ENCODE measurements at places on chromosomes 11 and 22. TPM values are rescaled to one million over a fixed set of nuclear protein-coding genes. Genes with fewer than 3 reads are reported as not detected.

- no peak overlapping the region for H3K27ac ChIP-seq
- H3K4me3 ChIP-seq, result no peak overlapping the region
- H3K4me1 ChIP-seq, result no peaks in the 10 kb centered on the region
Measured at GRCh38 chr11:1227551-1228100, 4.8 kb downstream of the MUC5B start.

DNA sequence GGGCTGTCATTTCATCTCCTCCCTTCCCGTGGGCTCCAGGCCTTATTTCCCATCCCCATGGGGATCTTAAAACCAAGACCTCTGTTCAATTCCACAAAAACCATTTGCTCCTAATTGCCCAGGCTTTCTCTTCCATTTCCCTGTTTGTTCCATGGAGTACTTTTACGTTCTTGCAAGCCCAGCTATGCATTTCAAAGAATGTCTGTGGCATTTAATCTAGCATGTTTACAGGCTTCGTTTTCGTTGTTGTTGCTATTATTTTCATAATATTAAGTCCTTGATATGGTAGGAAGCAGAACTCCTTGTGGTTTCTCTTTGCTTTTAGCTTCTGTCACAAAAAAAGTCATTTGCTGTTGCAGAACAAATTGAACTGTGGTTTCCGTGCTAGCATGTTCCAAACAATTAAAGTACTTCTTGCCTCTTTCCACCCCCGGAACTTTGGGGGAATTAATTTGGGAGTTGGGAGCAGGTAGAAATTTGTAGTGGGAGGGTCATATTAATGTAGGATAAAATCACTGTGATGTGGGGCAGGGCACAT lies 68.1 kb upstream of the SLC22A12 start:
- no peak overlapping the region for H3K27ac ChIP-seq
- no peak overlapping the region for H3K4me3 ChIP-seq
- no peaks in the 10 kb centered on the region for H3K27me3 ChIP-seq
- no peaks in the 10 kb centered on the region for H3K4me1 ChIP-seq

DNA sequence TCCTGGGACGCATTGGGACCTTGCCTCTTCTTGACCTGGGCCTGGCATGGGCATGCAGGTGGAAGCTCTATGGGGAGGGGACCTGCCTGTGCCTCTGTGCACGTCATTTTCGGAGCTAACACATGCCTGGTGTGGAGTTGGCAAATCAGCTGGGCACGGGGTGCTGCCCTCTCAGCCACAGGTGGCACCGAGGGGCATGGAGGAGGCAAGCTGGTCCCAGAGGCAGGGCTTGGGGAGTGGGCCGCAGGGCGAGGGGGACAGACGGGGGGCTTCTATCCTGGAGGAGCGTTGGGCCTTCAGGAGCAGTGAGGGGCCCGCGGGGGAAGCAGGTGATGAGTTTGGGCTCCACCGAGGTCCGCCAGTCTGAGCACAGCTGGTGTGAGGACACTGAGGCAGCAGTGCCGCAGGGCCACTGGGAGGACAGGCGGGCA lies 362.0 kb downstream of the TBC1D22A start:
- H3K4me3 ChIP-seq, result no peak overlapping the region
- no peaks in the 10 kb centered on the region for H3K27me3 ChIP-seq
- H3K27ac ChIP-seq, result no peak overlapping the region
- H3K4me1 ChIP-seq, result no peaks in the 10 kb centered on the region
- no peak for DNase-seq

Gene PNPLA5
- total RNA-seq, result not detected

Gene DEUP1
- not detected for total RNA-seq

Gene HOATZ
- total RNA-seq, result not detected

GRCh38 chr11:134589129-134589528 lies 177.1 kb upstream of the B3GAT1 start:
- H3K27ac ChIP-seq, result no peak overlapping the region
- H3K36me3 ChIP-seq, result no peaks in the 10 kb centered on the region
- H3K4me3 ChIP-seq, result no peak overlapping the region
- H3K27me3 ChIP-seq, result no peaks in the 10 kb centered on the region
- DNase-seq, result no peak

Gene CD6
- total RNA-seq, result 430 TPM

GRCh38 chr22:20648306-20648903 lies 125.5 kb upstream of the SERPIND1 start:
- no peaks in the 10 kb centered on the region for H3K27me3 ChIP-seq
- no peaks in the 10 kb centered on the region for H3K4me1 ChIP-seq
- DNase-seq, result no peak
- H3K36me3 ChIP-seq, result no peaks in the 10 kb centered on the region
- H3K27ac ChIP-seq, result no peak overlapping the region

- H3K4me1 ChIP-seq, result no peaks in the 10 kb centered on the region
- H3K27me3 ChIP-seq, result no peaks in the 10 kb centered on the region
- no peak overlapping the region for H3K4me3 ChIP-seq
- no peak overlapping the region for H3K27ac ChIP-seq
- H3K36me3 ChIP-seq, result no peaks in the 10 kb centered on the region
Measured at GRCh38 chr11:61734767-61735166, 17.7 kb upstream of the MYRF start.

DNA sequence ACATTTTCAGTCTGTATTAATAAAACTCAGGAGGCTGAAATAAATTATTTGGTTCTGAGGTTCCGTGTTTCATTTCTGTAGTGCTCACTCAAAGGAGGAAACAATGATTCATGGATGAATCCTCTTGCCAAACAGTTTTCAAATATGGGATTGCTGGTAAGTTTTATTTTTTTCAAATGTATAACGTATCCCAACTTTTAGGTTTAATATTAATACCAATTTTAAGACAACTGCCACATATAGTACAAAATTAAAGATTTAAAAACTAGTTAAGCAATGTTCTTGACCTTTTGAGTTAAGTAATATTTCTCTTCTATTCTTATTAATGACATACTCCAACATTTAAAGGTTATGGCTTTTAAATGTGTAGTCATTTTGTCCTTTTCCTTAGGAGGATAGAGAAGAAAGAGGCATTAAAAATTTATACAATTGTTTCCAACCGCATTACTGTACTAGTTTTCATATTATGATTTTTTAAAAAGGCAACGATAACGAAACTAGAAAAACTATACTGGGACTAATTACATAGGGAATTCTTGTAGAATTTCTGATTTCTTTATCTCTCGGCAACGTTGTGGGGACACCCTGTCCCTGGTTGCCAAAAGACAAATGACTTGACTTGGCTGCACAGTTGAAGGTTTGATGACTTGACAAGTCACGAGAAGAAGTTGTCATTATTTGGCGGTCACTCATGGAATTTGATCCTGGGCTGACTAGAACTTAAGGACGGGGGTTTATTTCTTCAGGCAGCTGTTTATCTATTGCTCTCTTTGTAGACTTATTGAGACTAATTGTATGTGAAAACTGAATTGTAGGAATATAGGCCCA lies 69.1 kb upstream of the ADSL start:
- peak overlapping the region; percentile 82 for H3K27ac ChIP-seq
- H3K4me1 ChIP-seq, result peaks cover 35% of the 10 kb centered on the region
- H3K27me3 ChIP-seq, result no peaks in the 10 kb centered on the region
- H3K36me3 ChIP-seq, result peaks cover 6% of the 10 kb centered on the region
- peak overlapping the region; percentile 40 for H3K4me3 ChIP-seq

DNA sequence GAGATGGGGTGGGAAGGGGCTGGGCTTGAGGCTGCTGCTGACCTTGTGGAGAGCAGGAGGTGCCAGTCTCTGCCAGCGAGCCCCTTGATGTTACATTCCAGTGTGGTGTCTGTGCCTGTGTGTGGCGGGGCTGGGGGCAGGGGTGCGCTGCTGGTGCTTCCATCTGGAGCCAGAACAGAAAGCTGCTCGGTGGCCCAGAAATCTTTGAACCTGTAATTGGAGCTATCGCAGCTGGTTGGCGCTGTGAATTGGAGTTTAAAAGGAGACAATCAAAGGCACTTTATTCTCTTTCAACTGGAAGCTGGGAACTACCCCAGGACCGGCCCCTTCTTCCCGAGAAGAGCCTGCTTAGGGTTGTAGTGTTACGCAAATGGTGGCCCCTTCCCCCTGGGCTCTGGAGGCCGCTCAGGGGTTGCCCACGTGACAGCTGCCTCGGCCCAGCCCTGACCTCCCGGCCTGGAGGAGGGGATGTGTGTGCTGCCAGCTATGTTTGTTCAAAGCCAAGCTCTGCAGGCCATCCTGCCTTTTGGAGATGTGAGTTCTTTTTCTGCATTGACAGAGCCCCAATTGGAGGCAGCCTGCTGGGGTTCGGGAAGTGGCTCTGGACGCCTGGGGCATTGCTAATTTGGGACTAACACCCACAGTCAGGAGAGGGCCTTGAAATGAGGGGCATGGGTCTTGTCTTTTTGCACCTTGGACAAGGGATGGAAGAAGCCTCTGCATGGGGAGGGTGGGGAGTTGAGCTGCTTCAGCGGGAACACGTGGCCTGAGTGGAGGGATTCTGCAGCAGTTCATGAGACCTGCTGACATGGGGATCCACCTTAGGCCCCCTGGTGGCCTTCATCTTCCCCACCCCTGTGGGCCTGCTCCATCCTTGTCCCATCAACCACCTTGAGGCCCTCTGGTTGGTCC lies 14.0 kb upstream of the ARSA start:
- no peaks in the 10 kb centered on the region for H3K4me1 ChIP-seq
- H3K27ac ChIP-seq, result no peak overlapping the region
- H3K36me3 ChIP-seq, result no peaks in the 10 kb centered on the region
- no peak overlapping the region for H3K4me3 ChIP-seq
- no peak for DNase-seq
- no peaks in the 10 kb centered on the region for H3K27me3 ChIP-seq

DNA sequence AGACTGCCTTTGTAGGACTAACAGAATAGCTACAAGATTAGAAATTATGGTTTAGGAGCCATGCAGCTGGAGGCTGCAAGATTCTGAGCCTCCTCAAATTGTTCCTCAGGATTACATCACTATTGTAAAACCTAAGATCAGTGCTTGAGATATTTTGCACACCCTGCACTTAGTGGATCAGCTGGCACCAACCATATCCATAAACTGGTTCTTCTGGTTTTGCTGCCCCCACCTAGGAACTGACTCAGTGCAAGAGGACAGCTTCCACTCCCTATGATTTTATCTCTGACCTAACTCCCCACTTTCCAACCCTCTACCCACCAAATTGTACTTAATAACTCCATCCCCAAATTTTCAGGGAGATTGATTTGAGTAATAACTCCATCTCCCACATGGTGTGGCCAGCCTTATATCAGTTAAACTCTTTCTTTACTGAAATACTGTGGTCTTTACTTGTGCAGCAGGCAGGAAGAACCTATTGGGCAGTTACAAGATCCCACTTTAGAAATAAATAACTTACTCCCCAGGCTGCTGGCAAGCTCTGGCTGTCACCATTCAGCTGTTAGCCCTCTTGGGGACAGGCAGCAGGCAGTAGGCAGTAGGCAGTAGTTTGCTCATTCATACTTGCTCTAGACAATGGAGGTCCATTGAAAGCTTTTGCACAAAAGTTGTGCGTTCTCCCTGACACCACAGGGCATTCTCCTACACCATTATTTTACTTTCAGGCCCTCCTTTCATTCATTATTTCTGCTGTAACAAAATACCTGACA lies 119.0 kb downstream of the SLC17A6 start:
- H3K27me3 ChIP-seq, result peaks cover 4% of the 10 kb centered on the region
- H3K36me3 ChIP-seq, result no peaks in the 10 kb centered on the region
- H3K4me3 ChIP-seq, result no peak overlapping the region
- DNase-seq, result no peak

Gene SLC22A9
- total RNA-seq, result not detected

Data from naive thymus-derived CD4-positive, alpha-beta T cell (primary cell).